ENCODE measurements at places on chromosomes 5 and 9.

- no peak for DNase-seq
Observed at GRCh38 chr5:150073086-150073625, 13.2 kb downstream of the CSF1R start.

- peak; percentile 53 for DNase-seq
Observed at GRCh38 chr5:136057401-136058038, 28.7 kb downstream of the TGFBI start.

DNA sequence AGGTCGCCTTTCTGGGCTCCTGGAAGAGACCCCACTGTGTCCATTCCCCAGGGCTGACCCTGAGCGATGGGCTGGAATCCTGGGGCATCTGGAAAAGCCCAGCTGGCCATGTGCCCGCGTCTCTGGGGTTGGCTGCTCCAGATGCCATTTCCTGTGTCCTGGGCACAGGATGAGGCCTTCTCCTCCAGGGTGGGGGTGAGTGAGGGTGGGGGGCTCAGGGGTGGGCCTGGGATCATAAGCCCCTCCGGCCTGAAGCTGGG lies 30.7 kb downstream of the PAEP start:
- DNase-seq: no peak

DNA sequence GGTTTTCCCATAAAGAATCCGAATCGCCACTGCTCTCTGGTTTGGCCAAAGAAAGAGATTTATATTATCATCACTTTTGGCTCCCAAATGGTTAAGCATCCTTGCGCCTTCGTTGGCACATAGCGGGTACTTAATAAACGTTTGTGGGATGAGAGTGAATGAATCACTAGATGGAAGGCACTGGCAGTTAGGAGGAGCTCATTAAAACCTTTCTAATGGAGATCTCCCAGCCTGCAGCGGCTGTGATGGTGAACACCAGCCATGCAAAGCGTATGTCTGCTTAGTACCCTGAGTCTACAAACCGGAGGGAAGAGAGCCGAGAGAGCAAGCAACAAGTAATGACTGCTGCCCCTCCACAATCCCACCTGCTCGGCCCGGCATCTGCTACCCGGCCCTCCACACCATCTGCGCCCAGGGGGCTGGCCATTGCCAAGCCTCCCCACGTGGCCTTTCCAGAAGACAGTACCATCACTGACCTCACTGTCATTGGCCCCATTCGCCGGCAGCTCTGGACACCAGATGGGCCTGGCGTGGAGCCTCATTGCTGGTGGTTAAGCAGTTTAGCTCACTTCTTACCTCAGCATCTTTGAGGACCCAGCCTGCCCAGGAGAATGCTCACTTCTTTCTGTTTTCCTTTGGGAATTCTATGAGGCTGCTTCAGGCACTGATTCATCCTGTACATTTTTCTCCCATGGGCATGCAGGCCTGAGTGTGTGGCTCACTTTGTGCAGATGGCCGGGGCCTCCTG lies 39.3 kb upstream of the ANKRD33B start:
- peak; percentile 76 for DNase-seq

DNA sequence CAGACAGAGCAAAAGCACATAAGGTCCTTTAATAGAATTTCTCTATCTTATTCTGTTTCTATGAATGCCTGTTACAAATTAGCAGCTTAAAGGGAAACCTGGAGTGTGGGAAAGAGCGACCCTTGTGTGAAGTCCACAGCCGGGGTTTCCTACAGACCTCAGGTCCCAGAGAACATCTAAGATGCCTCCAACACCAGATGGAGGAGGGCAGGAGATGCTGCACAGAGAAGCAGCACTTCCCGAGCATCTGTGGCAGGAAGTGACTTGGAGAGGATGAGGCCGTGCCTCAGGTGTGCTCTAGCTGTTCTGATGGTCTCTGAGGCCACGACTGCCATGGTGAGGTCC lies 26.8 kb downstream of the IRF1 start:
- DNase-seq: no peak

- no peak for DNase-seq
Observed at GRCh38 chr5:158922816-158923215, 176.9 kb downstream of the EBF1 start.

- DNase-seq: no peak
Observed at GRCh38 chr5:120415985-120416384, 48.1 kb upstream of the PRR16 start.

- DNase-seq: no peak
Observed at GRCh38 chr5:85388770-85389169, 1004.1 kb upstream of the EDIL3 start.

DNA sequence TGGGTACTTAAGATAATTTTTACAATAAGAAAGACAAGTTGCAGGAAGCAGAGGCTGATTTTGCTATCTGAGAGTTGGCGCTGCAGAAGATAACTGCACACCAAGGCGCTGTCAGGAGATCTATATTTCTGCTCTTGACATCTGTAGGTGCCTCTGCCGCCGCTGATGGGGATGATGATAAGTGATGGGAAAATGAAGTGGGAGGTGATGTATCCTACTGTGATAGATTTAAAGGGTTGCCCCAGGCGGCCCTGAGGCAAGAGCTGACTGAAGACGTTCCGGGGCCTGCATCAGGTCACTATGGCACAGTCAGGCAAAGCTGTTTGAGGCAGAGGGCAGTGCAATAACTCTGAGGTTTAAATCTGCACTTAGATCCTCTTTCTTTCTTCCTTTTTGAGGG lies 78.1 kb downstream of the SNCAIP start:
- no peak for DNase-seq

- DNase-seq: no peak
Observed at GRCh38 chr9:35940458-35941407, 17.2 kb downstream of the OR2S2 start.

DNA sequence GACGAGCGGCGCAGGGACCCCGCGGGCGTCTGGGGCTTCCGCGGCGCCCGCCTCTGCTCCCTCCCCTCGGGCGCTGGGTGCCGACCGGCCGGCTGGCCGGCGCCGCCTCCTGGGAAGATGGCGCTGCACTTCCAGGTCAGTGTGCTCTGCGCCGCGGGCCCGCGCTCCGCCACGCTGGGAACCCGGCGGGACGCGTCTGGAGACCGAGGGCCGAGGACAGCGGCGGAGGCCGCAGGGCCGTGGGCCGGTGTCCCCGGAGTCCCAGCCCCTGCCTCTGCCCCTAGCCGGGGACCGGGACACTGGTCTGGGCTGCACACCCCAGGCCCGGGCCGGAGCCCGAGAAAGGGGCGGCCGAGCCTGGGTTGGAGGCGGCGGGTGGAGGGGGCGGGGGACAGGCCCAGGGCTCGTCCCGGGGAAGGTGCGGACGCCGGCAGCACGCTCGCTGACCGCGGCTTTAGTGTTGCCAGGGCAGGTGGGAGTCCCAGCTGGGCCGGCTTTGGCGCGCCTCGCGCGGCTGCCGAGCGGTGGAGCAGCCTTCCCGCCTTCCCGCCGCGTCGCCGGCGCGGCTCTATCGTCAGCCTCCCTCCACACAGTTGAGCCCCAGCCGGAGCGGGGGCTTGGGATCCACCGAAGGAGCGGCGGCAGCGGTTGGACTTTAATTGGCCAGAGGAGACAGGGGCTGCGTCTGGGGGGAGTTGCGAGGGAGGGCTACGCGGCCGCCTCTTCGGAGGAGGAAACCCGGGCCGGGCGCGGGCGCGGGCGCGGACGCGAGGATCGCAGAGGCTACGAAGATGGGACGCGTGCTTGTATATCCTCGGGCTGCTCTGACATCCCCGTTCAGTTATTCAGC lies at the start of gene RANBP17:
RANBP17 (plus strand) TSS at position 102 of the 850 bp plus-strand sequence.
- DNase-seq: peak; percentile 67

DNA sequence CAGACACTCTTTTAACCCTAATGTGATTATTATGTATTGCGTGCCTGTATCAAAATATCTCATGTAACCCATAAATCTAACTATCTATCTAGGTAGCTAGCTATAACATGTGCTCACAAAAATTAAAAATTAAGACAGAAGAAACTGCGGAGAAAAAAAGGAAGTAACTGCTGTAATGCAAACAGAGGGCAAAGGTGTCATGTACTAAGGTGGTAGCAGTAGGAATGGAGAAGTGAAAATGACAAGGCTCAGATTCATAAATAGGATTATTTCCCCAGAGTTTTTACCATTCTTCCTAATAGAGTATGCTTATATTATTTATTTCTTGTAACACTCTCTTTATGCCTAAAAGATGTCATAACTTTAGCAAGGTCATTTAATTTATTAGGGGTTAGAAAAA lies 1527.5 kb upstream of the C9orf72 start:
- DNase-seq: no peak

- no peak for DNase-seq
Observed at GRCh38 chr9:128124451-128124850, 3.1 kb downstream of the PTGES2 start.

GRCh38 chr5:143168921-143169810 lies 234.3 kb downstream of the NR3C1 start:
- DNase-seq: no peak

- no peak for DNase-seq
Observed at GRCh38 chr5:176535664-176536131, 1.5 kb downstream of the RNF44 start.

DNA sequence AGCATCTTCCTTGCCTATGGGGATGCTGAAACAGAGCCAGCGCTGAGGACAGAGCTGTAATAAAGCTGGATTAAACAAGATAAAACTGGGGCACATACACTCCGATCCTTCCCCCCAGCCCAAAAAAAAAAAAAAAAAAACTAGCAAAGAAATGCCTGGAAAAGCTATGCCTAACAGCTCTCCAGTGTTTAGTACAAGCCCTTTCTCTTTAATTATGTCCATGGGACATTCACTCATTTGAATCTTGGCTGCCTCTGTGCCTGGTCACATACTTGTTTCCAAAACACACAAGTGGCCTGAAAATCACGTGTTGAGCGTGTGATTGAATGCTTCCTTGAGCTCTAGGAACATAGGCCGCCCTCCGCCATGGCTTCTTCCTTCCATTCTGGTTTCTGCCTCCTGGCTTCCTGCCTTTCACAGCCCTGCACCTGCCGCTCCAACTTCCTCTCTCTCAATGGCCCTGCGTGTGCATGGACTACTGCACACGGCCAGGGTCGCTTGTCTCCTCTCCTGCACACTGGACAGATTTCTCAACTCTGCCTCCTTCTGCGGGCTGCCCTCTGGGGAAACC lies 111.0 kb upstream of the RETREG1 start:
- DNase-seq: no peak

DNA sequence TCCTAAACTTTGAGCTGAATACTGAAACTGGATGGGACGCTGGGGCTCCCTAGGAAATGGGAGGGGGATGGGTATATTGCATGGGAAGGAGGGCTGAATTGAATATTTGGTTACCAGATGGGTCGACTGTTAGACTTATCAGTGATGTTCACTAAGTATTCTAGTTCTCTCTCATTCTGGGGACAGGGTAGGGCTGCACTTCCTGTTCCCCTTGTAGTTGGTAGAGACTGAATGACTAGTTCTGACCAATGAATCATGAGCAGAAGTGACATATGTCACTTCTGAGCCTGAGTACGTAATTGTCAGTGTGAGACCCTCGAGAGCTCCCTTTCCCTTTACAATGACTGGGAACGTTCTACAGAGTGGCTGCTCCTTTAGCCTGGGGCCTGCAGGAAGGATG lies 55.5 kb upstream of the DMRT1 start:
- no peak for DNase-seq

GRCh38 chr9:6909181-6909580 lies 151.4 kb downstream of the KDM4C start:
- no peak for DNase-seq

DNA sequence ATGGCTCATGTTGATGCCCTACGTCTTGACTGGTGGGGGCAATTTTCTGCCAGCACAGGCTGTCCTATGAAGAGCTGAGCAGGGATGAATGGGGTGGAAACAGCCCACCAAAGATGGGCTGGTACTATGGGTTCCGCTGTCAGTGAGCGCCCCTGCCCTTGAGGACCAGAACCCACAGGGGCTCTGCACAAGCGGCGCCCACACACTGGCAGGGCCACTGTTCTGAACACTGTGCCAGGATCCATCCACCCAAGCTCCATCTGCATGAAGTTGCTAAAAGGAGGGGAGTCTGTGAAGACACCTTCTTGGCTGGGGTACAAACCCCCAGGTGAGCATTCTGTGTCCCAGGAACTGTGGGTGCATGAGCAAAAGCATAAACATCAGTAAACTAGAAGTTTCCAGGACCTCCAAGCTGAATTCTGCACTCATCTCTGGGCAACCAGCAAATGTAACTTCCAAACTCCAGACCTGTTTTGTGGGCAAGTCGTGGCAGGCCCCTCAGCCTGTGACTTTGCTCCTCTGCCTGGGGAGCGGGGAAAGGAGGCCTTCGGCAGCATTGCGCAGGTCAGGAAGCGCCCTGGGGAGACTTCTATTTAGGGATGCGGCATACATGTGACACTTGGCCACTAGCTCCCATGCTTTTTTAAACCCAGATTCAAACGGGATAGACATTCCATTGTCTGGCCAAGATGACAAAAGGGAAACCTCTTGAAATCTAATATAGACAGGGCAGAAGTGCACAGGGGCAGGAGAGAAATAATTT lies 48.9 kb downstream of the PTPN3 start:
- DNase-seq: peak; percentile 14

DNA sequence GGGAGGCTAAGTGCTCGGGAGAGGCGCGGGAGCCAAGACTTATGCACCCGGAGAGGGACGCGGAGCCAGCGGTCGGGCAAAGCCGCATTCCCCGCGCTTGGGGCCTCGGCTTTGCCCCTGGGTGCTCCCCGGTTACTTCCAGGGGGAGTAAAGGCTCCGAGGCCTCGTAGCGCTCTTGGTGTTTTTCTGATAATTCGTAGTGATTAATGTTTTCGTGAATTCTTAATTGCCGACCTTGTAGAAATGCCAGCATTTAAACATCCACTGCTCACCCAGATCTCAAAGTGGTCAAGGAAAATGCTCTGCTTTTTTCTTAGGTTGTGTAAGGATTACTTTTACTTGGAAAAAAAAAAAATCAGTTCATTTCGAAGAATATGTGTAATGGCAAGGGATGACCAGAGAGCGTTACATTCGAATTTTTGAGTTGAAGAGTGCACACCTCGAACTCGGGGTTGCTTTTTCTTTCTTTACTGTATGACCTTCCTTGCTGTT lies 654 bp upstream of the TUT7 start:
- no peak for DNase-seq

DNA sequence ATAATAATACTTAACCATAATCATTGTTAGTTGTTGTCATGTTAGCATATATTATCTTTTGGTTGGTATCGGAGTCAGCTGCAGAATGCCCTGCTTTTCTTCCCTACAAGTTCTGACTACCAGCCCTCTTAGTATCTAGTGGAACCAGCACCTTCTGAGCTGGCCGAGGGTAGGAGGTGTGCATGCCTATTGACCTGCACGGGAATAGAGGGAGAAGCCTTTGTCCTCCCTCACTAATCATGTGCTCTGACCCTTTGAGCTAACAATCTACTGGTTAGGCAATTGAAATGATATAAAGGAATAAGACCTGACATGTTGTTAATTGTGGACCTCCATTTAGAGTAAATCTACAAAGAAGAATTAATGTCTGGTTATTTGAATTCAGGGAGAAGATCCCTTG lies 4.1 kb downstream of the PCSK5 start:
- DNase-seq: no peak

DNA sequence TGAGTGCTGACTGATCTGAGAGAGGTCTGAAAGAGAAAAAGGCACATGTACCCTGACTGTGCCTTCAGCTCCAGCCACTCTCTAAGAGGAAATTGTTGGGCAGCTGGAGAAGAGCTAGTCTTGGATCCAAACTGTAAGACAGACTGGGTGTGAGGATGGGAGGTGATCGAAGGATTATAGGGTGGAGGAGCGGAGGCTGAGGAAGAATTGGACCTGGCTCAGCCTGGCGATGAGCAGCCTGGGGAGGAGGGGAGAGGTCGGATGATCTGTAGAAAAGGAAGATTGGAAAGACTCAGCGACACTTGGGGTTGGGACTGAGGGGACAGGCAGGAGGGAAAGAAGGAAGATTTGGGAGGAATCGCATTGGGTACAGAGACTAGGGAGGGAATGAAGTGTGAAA lies 98.6 kb upstream of the SLC25A48 start:
- no peak for DNase-seq

GRCh38 chr5:117454716-117455212 lies 880.1 kb upstream of the SEMA6A start:
- no peak for DNase-seq
